ENCODE measurements at places on chromosomes 1 and 21.

GRCh38 chr1:2169200-2169836 lies 25.3 kb downstream of the FAAP20 start:
- ATAC-seq: peak; percentile 66

GRCh38 chr1:13703128-13703513 lies 3.1 kb downstream of the PRDM2 start:
- no peak for ATAC-seq

- no peak for ATAC-seq
Observed at GRCh38 chr21:38211321-38211720, 45.5 kb upstream of the KCNJ15 start.

GRCh38 chr1:168007691-168008090 lies 70.8 kb upstream of the MPC2 start:
- no peak for ATAC-seq

GRCh38 chr1:24724345-24725208 lies 20.7 kb upstream of the CLIC4 start:
- no peak for ATAC-seq

- no peak for ATAC-seq
Observed at GRCh38 chr1:232822530-232822929, 17.3 kb downstream of the MAP10 start.

DNA sequence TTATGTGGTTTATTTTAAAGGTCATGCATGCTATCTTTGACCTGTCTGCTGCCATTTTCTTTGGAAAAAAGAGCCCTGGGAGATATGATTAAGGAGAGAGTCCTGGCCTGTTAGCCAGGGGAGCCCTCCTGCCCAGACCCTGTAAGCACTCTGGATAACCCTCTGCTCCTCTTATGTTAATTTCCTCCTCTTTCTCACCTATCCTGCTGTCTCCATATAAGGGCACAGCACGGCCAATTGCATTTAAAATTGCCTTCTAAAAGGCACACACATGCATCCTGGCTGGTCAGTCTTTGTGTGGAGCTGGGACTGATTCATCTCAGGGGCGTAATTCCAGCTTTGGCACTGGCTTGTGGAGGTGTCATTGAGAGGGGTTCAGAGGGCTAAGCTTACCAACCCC lies 158.9 kb downstream of the ST6GALNAC5 start:
- ATAC-seq: no peak

GRCh38 chr1:220281159-220281574 lies 8.9 kb upstream of the RAB3GAP2 start:
- no peak for ATAC-seq

GRCh38 chr1:18992646-18993045 lies 36.2 kb upstream of the IFFO2 start:
- no peak for ATAC-seq

DNA sequence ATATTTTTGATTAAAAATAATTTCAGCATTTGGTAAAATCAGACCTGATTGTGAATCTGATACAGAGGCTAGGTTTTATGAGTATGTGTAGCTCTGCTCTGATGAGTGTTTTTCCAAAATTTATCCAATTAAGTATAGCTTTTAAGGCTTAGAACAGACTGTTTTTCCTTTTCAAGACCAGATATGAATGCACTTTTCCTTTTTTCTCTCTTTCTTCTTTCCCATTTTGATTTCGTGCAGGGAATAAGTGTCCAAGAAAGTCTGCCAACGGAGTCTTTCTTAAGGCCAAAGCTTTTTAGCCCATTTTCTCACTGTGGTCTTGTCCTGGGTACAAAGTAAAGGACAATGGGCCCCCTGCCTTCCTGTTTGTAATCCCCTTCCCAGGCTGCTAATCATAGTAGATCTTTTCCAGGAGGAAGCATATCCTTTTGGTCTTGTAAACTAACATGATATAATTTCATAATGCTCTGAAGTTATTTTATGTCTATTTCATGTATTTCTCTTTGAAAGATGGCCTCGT lies 2.9 kb downstream of the KIF1B start:
- no peak for ATAC-seq
